ENCODE measurements at places on chromosomes 7 and 10. TPM values are rescaled to one million over a fixed set of nuclear protein-coding genes. Genes with fewer than 3 reads are reported as not detected.

TRIM50 gene
- total RNA-seq, result not detected

TMEM273 gene
- total RNA-seq, result 262 TPM

PDK4 gene
- not detected for total RNA-seq

HECW1 gene
- not detected for total RNA-seq

PTPRE gene
- 54.1 TPM for total RNA-seq
